NCI-H1105 treated with DMSO at 0.1 percent for 48 hours (cell line): ENCODE measurements at places on chromosomes 1 and 21.
A peak's percentile ranks its signal among the peaks of the same experiment; 100 is the strongest.

DNA sequence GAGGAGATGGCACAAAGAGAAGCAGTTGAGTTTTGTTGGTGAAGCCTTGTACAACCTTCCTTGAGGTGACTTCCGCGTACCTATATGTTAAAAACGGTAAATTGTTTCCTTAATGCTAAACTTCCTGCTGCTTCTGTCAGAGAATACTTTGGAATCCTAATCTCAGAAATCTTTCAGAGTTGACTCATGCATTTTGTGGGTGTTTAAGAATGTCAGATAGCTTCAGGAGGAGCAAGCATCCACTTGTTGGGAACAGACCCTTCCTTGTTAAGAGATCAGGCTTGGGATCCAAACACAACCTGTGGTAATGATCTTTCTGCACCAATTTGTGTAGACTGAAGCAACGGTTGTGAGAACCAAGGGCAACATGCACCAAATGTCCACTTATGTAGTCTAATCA lies 29.5 kb downstream of the AK4 start:
- DNase-seq, result no peak

GRCh38 chr1:246199086-246199645 lies 307.9 kb downstream of the SMYD3 start:
- no peak for DNase-seq

- no peak for DNase-seq
Measured at GRCh38 chr1:221723018-221723847, 18.7 kb downstream of the DUSP10 start.

DNA sequence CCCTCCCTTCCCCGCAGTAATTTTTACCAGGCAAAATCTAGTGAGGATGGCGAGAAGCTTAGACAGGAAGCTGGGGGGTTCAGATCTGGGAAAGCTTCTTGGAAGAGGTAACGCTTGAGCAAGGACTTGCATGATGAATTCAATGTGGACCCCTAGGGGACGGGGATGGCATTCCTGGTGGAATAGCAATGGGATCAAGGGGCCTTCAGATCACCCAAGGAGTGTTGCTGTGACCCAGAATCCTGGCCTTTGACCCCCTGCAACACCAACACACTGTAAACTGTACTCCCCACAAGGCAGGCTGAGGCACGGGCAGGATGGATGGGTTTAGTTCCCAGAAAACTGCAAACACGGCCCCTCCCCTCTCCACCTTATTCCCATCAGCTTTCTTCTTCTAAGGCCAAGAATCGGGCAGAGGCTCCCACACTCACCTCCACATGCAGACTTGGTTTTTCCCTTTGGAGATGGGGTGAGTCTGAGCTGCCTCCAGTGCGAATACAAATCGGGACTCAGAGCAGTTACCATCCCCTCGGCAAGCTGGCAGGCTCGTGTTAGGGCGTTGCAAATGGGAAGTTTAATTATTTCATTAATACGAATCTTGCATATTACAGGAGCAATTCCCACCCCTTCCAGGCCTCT lies 20.1 kb downstream of the DISP3 start:
- no peak for DNase-seq

DNA sequence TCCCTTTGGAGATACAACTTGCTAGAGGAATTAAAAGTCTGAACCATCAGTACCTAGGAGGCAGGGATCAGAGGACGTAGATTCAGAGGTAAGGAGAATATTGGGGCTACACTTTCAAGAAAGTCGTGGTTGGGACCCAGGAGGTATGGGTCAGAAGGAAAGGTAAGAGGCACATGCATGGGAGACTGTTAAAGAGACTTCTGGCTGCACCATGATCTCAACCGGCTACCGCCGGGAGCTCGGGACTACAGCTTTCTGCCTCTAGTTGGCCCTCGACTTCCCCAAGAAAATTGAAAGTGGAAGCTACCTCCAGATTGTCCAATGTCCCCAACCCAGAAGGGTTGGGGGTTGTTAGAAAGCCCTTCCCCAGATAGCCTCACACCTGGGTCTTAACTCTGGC lies 355.7 kb upstream of the TMPRSS15 start:
- peak; percentile 12 for DNase-seq

GRCh38 chr1:89351597-89352311 lies 12.1 kb upstream of the GBP6 start:
- no peak for DNase-seq

DNA sequence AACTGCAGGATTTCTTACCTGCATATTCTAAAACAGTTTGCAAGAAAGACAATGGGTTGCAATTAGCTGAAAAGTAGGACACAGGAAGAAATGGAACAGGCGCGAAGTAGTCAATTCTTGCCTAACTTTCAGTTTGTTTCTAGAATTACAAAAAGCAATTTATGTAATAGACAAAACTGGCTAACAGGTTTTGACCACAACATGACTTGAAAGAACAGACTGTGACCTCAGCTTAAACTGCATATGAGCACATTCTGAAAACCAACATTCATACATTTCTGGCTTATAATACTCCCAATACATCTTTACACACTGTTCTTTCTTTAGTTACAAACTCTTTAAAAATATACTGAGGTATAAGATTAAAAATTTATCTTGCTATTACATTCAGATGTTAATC lies 405.9 kb upstream of the B3GALT2 start:
- no peak for DNase-seq

DNA sequence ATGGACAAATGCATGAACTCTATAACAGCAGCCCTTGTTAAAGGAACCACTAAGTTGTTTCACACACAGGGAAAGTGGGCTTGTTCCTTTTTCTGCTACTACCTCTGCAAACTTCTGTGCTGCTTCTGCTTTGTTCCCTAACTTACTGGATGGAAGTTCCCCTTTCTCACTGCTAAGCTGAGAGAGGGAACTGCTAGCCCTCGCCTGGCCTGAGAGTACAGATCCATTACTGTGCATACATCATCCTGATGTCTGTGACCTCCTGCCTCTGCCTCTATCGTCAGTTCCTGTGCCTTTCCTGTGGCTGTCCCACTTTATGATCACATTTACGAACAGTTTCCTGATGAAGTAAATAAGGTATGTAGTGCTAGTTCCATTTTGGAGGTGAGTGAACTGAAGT lies 3.5 kb downstream of the GNAT2 start:
- no peak for DNase-seq

GRCh38 chr1:6198646-6199297 lies 623 bp downstream of the RPL22 start:
- DNase-seq, result no peak

DNA sequence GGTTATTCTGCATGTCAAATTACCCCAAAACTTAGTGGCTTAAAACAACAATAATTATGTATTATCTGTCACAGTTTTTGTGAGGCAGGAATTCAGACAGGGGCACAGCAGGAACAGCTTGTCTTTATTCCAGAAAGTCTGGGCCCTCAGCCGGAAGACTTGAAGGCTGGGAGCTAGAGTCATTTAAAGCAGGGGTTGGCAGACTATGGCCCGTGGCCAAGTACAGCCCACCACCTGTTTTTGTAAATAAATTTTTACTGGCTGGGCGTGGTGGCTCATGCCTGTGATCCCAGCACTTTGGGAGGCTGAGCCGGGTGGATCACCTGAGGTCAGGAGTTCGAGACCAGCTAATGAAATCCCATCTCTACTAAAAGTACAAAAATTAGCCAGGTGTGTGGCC lies 39.6 kb upstream of the KDM4A start:
- DNase-seq, result no peak

GRCh38 chr1:186812570-186812969 lies 16.2 kb upstream of the PLA2G4A start:
- no peak for DNase-seq

GRCh38 chr1:20740781-20741180 lies 8.3 kb upstream of the SH2D5 start:
- no peak for DNase-seq

GRCh38 chr1:234597894-234598293 lies 12.1 kb downstream of the IRF2BP2 start:
- peak; percentile 26 for DNase-seq

GRCh38 chr1:59506952-59507351 lies 210.1 kb downstream of the FGGY start:
- no peak for DNase-seq

GRCh38 chr1:7702365-7702764 lies 68.7 kb upstream of the VAMP3 start:
- peak; percentile 46 for DNase-seq

DNA sequence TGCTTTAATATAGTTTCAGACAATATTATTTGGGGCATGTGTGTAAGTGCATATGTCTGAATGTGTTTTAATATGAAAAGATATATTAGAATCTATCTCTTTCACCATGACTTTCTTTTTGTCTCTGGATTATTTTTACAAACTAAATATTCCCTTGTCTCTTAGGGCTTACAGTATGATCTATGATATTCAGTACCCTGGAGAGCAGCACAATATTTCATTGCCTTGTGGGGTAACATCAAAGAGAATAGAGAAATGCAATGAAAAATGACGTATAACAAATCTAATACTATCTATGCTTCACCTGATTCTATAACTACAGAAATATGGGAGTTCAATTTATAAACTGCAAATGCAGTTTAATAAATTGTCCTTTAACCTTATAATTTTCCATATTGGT lies 2084.5 kb downstream of the MRPL39 start:
- DNase-seq, result no peak

DNA sequence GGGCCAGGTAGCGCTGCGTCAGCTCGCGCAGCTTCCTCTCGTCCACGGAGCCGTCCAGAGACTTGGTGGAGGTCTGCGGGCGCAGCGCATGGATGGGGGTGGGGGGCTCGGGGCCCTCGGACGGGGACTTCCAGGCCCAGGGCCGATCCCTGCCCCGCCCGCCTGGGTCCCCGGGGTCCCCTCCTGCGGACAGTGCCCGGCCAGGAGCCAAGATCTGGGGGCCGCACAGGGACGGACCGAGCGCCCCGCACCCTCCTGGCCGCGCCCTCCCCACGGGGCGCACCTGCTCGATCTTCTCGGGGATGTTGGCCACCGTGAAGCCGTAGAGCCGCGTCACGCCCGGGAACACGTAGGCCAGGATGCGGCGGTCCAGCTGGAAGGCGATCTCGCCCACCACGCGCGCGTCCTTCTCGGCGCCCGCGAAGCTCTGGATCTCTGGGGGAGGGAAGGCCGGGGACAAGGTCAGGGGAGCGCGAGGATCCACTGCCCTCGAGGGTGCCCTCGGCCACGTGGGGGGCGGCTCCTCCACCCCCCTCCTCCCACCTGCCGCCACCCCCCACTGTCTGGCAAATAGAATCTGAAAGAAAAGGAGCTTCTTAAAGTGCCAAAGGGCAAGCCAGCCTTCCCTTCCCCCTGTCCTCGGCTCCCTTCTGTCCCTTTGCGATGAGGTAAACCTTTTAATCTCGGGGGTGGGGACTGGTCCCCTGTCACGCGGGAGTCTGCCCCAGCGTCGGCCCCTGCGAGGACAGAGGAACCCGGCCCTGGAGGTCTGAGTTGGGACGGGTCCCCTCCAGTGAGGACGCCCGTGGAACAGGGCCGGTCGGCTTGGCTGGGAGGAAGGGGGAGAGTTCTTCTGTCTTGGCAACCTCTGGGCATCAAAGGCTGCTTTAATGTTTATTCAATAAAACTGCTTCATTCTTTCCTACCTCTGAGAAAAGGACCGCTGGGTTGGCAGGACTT lies 6.5 kb upstream of the FTCD start:
- DNase-seq, result no peak

DNA sequence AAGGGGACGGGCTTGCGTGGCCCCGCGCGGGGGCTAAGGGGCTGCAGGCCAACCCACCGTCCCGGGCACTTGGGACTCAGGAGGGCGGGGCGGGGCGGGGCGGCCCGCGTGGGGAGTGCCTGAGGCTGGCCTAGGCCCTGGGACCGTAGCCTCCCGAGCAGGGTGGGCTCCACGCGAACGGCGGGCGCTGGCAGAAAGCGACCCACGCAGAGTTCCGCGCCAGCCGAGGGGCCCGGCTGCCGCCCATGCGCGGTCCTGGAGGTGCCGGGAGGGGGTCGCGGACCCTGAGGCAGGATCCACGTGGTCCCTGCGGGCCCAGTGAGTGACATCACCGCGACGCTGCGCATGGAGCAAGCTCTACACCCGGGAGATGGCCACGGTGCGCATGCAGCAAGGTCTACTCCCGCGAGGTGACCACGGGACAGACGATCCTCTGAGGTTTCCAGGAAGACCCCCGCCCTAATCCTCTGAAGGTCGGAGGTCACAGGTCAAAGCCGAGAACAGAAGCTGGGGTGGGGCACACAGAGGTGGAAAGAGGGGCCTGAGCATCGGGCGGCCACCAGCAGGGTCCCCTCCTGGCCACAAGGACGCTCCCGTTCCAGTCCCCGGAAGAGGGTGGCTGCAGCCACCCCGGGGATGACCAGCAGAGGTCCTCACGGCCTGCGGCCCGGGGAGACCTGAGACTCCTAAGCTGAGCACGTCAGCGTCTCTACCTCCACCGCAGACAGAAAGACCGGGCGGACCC lies 13.5 kb upstream of the SLC19A1 start:
- peak; percentile 52 for DNase-seq

GRCh38 chr1:236063551-236063918 lies 1.4 kb downstream of the NID1 start:
- DNase-seq, result no peak

- DNase-seq, result no peak
Measured at GRCh38 chr1:167331650-167332049, 111.0 kb downstream of the POU2F1 start.

- DNase-seq, result no peak
Measured at GRCh38 chr1:65006806-65007205, 40.5 kb upstream of the JAK1 start.

- DNase-seq, result no peak
Measured at GRCh38 chr1:241411776-241412338, 54.9 kb upstream of the RGS7 start.

- DNase-seq, result no peak
Measured at GRCh38 chr1:89081005-89081404, 16.0 kb upstream of the GBP1 start.

GRCh38 chr1:29322147-29322694 lies 85.9 kb downstream of the PTPRU start:
- no peak for DNase-seq

DNA sequence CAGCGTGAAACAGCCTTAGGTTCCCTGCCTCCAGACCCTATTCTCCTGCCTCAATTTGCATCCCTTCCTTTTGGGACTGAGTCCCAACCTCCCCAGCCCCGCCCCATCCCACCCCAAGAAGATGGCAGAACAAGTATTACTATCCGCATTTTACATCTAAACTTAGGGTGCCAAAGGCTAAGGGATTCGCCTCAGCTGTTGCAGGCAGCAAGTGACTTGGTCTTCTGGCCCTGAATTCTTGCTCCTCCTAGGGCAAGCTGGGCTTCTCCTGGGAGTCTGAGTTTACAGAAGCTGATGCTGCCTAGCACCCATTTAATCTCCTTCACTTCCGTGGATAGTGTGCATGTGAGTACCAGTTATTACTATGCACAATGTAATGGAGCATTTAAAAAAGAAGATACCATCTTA lies 161.3 kb upstream of the NR5A2 start:
- no peak for DNase-seq

- no peak for DNase-seq
Measured at GRCh38 chr1:181112071-181112929, 23.8 kb downstream of the IER5 start.

DNA sequence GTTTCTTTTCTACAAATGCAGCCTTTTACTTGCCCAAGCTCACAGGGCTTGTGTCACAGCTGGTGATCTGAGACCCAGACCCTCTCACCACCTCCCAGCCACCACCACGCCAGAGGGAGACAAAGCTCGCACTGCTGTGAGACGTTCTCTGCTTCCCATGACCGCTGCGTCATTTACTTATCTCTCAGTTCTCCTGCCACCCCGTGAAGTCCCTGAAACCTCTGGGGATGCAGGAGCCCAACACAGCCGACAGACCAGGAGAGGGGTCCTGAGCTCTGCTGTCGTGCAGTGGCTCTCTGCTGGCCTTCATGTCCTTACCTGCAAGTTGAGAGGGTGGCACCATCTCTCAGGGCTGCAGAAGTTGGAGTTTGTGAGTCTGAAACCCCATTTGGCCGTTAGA lies 77.7 kb downstream of the SLC16A1 start:
- DNase-seq, result no peak
